ENCODE measurements at places on chromosomes 5 and 9.

DNA sequence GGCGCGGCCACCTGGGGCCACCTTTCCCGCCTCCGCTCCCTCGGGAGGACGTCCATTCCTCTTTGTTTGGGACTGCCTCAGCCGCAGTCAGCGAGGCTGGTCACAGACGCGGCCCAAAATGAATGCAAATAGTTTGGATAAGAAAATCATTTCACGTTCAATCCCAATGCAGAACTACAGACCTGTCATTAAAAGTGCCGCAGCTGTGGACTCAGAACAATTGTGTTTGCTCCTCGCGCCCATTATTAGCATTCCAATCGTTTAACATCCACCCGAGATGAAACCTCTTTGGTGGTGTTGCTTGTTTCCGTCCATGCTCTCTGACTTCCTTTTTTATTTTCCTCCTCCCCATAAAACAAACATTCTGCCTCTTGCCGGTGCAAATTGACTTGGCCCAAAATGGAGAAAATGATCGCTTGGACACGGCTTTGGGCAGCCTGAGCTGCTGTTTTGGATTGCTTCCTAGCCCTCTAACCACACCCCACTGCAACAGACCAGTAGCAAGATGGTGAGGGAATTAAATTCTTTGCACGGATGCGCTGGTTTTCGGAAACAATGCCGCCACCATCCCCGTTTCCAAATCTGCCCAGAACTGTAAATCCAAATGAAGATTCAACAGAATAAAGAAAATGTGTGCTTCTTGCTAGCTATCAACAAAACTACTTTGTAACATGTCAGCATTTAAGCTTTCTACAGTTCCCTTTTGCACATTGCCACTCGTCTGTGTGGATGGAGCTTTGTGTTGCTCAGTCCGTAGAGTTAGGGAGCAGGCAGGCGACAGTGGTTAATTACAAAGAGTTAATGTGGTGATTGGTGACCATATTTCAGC is 784 bp downstream of the NLN start:
- DNase-seq = peak; percentile 67

DNA sequence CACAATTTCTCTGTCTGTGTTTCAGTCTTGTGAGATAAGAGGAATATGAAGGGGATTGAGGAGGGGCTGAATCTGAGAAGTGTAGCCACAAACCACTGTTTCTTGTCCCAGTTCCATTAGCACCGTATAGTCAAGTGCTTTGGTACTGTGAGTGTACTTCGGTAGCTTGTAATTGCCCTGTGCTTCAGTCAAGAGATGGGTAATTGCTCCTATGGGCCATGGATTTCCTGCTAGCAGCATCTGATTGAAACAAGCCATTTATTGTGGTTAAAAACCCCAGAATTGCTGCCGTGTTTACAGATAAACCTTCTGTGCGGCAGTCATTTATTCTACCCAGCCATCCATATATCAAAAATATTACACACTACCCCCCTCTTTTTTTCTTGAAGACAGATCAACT is 98.6 kb downstream of the MAT2B start:
- no peak for DNase-seq

DNA sequence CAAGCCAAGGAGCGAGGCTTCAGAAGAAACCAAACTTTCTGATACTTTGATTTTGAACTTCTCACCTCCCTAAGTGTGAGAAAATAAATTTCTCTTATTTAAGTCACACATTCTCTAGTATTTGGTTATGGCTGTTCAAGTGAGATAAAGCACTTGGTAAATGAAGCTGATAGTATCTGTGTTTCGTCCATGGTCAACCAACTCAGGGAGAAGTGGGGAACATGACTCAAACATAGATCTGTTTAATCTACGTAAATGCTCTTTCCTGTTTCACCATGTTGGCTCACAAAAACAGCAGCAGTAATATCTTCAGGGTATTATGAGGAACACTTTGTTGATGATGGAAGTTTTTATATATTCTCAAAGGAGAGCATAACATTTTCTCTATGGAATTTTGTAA is 2167.2 kb upstream of the C9orf72 start:
- no peak for DNase-seq

DNA sequence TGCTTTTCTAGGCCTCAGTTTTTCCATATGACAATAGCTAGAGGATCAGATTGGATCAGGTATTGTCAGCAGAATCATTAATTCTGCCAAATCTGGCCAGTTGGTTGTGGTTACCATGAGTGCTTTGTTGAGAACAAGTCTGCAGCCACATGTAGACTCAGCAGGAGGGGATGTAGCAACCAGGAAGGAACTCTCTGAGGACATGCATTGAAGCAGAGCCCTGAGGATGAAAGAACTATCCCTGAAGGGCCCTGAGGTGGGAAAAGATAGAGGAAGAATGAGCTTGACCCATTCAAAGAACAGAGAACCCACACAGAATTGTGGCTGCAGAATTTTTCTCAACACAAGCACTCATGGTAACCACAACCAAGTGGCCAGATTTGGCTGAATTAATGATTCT is 60.1 kb upstream of the AFAP1L1 start:
- no peak for DNase-seq

- DNase-seq = no peak
Measured at GRCh38 chr5:148633067-148633377, 21.3 kb downstream of the HTR4 start.

GRCh38 chr9:10026443-10026984 is 586.3 kb downstream of the PTPRD start:
- DNase-seq = peak; percentile 2

DNA sequence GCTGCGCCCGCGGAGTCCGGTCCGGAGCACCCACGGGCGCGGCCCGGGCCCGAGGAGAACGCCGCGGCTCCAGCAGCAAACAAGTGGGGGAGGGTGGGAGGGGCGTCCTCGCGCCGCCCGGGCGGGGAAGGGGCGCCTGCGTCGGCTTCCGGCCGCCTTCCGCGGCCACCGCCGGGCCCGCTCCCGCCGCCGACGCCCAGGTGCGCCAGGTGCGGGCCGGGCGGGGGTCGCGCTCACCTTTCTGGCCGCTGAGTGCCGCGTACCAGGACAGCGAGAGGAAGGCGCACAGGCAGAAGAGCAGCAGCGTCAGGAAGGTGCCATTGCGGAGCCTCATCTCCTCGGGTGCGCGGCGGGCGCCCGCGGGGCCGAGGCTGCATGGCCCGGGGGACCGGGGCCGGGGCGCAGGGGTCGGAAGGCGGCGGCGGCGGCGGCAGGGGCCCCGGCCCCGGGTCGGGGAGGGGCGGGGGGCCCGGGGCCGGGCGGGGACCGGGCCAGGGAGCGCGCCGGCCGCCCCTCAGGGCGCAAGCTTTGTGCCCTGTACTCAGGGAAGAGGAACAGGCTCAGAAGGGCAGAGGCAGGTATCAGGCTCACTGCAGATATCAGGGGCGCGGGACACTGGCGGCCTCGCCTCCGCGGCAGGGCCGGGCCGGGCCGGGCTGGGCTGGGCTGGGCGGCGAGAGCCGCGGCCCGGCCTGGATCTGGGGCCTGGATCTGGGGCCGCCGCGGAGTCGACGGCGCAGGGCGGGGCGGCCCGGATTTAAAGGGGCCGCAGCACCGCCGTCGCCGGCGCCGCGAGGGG is at the start of gene MGAT4B:
Gene MGAT4B, minus strand, starts transcription at position 617 of the 799 bp plus-strand sequence. Its CDS starts 283 bp downstream, at position 334.
- DNase-seq = peak; percentile 89

DNA sequence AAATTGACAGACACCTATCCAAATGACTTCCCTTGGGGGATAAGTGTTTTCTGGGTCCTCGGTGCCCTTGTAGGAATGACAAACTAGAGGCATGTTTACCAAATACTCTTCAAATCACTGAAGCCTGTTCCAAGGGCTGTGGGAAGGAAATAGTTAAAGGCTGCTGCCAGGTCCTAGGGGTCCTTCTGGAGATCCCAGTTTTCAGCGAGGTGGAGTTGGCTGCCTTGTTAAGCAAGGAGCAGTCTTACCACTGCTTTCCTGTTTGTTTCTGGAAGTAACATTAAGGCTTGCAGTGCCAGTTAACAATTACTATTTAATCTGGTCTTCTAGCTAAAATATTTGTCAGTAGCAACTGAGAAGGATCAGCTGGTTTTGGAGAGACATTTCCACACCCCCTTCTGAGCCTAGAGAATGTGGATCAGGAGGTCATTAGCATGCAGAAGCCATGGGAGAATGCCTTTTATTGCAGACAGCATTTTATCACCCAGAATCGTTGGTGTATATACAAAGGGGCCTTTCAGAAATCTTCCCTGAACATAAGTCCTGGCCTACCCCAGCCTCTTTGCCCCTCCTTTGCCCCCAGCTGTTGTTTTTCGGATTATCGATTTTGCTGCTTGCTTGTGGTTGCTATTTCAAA is 238.8 kb downstream of the DMAC1 start:
- peak; percentile 8 for DNase-seq

DNA sequence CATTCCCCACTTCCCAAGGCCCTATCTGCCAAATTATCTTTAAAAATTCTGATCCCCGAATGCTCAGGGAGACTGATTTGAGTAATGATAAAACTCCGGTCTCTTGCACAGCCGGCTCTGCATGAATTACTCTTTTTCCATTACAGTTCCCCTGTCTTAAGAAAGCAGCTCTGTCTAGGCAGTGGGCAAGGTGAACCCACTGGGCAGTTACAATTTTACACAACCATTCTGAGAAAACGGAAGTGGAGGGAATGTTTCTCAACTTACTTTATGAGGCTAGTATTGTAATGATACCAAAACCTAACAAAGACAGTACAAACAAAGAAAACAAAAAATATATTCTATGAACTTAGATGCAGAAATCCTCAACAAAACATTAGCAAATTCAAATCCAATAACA is 100.0 kb downstream of the MCTP1 start:
- DNase-seq = no peak

- DNase-seq = no peak
Measured at GRCh38 chr5:65854925-65855324, 71.5 kb upstream of the ERBIN start.

DNA sequence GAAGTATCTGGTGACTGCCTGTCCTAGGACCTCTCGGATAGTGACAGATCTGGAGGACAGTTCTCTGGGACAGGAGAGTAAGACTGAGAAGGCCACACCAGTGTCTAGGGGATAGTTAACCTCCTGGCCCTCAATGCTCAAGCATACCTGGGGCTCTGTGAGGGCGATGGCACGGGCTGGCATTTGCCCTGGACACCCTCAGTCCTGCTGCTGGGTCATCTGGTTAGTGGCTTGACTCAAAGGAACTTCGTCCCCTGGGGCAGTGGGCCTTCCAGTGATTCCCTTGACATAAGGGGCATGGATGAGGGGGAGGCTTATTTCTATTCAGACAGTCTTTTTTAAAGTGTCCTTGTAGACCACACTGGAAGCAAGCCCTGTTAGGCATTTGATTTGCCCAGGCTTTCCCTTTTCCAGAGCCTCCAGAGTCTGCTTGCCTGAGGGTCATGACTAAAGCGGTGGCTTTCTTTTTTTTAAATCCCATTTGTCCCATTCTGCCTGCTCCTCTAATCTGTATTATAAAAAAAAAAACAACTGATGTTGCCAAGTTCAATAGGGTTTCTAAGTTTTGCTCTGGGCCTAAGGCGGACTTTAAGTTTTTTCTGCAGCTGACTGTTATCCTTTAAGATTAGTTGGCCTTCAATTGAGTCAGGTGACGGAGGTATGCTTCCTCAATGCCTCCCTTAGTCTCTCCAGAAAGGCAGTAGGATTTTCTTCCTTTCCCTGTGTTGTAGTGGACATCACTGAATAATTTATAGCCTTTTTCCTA is 2083.5 kb upstream of the C9orf72 start:
- no peak for DNase-seq

DNA sequence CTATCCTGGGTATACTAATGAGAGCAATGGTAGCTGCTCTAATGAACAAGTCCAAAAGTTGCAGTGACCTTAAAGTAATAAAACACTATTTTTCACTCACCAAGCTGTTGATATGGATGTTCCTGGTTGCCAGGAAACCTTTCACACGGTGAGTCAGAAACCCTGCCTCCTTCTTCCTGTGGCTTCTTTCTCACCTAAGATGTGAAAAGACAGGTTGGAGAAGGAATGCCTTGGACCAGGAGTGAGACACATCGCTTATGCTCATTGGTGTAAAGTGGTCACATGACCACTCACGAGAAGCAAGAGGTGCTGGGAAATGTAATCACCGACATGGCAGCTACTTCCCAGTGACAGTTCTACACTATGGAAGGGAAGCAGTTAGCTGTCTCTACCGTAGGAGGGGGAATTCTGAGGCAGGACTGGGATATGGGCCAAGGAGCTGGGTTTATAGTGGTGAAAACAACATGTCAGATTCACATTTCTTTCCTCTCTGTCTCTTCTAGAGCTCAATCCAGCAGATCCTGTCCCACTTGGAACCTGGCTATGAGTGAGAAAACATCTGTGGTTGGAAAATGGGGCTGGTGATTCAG is 320.4 kb upstream of the KLF4 start:
- no peak for DNase-seq

- no peak for DNase-seq
Measured at GRCh38 chr5:107247427-107247826, 423.3 kb downstream of the EFNA5 start.
